ENCODE measurements at places on chromosomes 12 and 14.

- no peak for DNase-seq
Observed at GRCh38 chr14:50082784-50083466, 33.4 kb downstream of the VCPKMT start.

DNA sequence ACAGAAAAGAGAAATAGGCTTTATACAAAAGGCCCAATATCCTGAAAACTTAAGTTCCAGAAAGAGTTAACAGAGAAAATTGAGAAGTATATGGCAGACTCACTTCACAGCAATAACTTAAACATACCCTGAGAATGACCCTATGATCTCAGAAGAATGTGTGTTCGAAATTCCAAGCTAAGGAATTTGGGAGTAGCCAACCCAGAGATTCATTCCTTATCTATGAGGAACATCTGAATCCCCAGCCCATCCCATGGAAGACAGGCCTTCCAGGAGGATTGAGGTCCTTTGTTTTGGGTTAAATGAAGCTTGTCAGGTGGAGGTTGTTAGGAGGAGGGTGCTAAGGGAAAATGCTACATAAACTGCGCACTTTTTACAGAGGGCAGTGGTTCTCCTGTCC is 7.5 kb upstream of the SAV1 start:
- DNase-seq = no peak

DNA sequence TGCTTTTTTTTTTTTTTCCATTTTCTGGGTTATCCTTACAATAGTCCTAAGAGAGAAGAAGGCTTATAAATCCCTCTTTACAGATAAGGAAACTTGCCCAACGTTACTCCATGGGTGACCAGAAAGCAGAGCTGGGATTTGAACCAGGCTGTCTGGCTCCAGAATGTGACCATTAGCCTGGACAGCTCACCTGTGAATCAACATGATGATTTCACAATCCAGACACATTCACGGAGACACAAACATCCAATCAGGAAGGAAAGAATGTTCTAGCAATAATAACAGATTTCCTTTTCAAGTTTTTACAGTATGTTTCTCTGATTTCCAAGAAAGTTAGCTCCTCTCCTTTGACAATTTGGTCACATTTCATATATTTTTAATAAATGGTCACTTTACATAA is 118.3 kb downstream of the GALC start:
- no peak for DNase-seq

GRCh38 chr14:22427771-22428231 is 161.2 kb downstream of the DAD1 start:
- no peak for DNase-seq

DNA sequence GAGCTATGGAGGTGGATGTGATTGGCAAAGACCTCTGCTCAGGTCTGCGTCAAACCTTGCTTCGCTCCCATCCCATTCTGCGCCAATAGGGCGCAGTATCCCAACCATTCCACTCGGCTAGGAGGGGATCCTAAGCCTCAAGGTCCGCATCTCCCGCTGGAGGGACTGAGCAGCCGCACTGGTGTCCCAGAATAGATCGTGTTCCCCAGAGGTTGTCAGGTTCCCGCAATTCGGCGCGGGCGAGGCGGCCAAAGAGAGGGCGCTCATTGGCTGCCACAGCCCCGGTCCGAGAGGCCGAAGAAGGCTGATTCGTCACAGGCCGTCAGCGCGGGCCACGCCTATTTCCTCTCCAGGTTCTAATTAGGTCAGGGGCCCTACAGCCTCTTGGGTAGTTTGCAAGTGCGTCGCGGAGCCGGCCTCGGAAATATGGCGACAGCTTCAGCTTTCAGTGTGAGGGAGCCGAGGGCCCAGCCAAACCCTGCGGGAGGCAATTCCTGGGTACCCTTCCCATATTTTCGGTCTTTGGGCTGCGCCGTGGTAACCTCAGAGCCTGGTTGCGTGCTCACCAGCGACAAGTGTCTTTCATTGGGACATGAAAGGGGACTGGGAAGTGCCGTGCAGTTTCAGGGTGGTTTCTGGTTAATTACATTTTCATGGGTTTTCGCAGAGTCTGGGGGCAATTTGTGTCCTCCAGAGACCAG is 5.0 kb downstream of the OR10AD1 start:
- peak; percentile 96 for DNase-seq

DNA sequence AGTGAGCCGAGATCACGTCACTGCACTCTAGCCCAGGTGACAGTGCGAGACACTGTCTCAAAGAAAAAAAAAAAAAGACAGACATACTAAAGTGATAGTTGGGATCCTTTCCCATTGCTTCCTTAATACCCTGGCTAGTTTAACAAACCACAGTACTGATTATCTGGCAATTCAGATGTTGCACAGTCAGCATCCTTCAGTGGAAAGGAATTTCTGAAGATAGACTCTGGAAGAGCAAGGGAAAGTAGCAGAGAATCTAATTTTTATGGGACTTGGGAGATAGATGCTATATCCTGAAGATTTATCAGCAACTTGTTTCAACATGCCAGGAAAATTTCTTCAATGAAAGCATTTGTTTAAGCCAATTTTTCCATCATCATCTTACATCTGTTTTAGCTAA is 6.5 kb upstream of the PPFIBP1 start:
- DNase-seq = no peak

GRCh38 chr14:99516156-99516870 is 35.1 kb downstream of the CCNK start:
- DNase-seq = peak; percentile 45

GRCh38 chr12:4154672-4155225 is 118.8 kb upstream of the CCND2 start:
- DNase-seq = no peak

DNA sequence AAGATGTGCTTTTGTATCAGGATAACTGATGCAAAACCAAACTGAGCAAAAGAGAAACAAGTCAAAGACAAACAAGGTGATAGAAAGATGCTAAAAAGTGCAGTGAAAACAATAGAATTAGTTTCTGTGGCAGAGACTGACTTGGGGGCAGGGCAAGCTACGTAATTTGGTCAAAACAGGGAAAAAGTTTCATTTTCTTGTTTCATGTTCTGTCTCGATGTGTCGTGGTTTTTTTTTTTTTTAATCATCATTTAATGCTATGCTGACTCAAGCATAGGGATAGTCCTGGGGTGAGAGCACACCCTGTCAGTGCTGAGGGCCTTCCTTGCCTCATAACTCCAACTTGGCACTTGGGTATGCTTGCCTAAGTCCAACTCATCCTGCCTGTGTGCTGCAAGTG is 144.1 kb upstream of the PTPRQ start:
- DNase-seq = no peak

- no peak for DNase-seq
Observed at GRCh38 chr14:71554323-71554722, 377.9 kb upstream of the RGS6 start.

- no peak for DNase-seq
Observed at GRCh38 chr14:80653956-80654355, 287.6 kb downstream of the CEP128 start.

DNA sequence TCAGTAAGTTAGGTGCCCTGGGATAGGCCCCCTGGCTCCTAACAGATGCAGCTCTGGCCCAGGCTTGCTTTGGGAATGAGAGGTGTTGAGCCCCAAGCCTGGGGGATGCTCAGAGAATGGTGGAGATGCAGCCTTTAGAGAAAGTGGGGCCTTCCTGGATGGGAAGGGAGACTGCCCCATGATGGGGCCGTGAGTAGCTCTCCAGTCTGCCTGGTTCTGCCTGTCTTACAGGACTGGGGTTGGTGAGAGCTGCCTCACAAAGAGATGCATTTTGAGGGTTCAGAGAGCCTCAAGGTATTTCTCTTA is 523 bp upstream of the VRTN start:
- no peak for DNase-seq

- DNase-seq = no peak
Observed at GRCh38 chr14:74022346-74022745, 3.2 kb downstream of the BBOF1 start.

GRCh38 chr14:40697231-40697630 is 909.4 kb upstream of the LRFN5 start:
- no peak for DNase-seq

DNA sequence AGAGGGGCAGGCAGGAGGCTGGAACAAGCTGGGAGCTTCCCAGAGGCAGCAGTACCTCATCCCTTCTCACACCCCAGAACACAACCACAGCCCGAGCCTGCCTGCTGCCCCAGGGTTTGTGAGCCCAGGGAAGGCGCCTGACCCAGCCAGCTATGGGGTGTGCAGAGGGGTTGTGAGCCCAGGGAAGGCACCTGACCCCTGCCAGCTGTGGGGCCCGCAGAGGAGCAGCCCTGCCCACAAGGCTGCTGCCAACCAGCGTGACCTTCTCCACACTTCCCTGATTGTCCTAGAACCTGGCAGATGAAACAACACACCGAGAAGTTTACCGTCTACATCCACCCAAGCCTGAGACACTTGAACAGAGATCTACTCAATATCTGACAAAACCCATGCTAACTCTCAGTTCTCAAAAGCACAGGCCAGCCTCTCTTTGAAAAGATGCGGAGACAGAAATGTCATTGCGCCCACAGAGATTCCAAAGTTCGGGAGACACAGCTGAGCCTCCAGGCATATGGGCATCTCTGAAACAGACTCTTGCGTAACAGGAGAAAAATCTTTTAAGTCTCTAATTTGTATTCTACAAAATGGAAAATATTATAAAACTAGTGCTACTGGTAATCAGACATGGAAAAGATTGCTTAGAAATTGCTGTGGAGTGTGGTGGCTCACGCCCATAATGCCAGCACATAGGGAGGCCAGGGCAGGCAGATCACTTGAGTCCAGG is 47.3 kb downstream of the SFSWAP start:
- DNase-seq = no peak

DNA sequence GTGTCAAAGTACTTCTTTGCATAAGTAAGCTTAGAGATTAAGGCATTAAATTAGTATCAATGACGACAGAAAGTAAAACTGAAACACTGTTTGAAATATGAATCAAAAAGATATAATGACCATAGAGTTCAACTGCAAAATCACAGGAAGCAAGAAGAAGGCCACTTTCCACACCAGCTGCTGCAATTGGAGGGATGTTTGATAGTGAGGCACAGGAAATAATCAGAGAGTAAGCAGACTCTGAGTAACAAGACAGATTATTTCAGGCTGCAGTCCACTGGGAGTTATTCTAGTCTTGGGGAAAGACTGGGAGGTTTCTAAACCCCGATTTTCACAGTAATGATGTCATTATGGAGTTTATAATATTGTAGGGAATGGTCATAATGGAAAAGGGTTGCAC is 12.9 kb downstream of the MDGA2 start:
- DNase-seq = no peak

- peak; percentile 7 for DNase-seq
Observed at GRCh38 chr14:101499513-101499912, 61.8 kb upstream of the DIO3 start.

DNA sequence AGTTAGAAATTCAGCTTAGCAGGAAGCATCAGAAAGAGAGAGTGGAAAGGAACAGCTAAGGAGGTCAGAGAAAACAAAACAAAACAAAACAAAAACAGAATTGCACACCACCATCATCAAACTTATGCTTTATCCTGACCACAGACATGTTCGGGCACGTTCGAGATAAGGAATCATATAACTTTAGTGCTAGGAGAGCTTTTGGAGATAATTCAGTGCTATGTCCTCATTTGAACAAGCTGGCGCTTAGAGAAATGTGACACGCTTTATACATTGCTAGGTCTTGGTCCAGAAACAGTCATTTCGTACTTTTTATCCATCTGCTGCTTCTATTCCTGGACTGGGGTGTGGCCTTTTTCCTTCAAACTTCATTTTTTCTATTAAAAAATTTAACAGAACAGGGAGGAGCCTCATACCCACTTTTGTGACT is 213.1 kb downstream of the PTPRO start:
- DNase-seq = no peak

DNA sequence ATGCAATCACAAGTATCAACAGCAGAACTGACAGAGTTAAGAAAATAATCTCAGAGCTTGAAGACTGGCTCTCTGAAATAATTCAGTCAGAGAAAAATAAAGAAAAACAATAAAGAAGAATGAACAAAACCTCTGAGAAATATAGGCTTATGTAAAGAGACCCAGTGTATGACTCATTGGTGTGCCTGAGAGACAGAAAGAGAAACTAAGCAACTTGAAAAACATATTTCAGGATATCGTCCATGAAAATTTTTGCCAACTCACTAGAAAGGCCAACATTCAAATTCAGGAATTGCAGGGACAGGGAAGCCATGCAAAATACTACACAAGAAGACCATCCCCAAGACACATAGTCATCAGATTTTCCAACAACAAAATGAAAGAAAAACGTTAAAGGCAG is 56.2 kb downstream of the APOBEC1 start:
- DNase-seq = no peak

DNA sequence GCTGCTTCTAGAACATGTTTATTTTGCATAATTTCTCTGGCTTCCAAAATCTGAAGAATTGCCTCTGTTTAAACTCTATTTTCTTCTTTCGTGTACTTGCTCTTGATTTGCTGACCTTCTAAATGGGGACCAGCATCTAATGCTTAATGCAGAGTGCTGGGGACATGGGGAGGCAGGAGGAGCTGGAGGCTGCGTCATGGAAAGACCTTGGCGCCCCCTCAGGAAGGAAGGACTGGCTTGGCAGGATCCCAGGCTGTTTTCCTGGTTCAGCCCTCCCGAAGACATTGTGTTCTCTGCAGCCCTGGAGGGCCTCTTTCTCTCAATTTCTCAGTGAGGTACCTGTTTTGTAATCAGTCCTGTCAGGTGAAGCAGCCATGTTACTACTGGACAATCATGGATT is 5.5 kb downstream of the PRKCH start:
- DNase-seq = peak; percentile 76

DNA sequence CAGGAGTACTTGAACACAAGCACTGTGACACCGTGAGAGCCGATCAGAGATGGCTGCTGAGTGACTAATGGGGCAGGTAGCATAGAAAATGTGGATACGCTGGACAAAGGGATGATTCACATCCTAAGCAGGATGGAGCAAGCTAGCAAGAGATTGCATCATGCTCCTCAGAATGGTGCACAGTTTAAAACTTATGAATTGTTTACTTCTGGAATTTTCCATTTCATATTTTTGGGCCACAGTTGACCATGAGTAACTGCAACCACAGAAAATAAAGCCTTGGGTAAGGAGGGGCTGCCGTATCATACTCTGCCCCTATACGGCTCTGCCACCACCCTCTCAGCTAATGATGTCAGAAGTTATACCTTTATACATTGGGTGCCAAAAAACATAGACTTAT is 23.3 kb upstream of the MARK3 start:
- no peak for DNase-seq

DNA sequence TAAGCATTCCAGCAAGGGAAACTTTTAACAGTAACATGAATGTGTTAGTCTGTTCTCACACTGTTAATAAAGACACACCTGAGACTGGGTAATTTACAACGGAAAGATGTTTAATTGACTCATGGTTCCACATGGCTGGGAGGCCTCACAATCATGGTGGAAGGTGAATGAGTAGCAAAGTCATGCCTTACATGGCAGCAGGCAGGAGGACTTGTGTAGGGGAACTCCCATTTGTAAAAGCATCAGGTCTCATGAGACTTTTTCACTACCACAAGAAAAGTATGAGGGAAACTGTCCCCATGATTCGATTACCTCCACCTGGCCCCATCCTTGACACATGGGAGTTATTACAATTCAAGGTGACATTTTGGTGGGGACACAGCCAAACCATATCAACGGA is 168.3 kb downstream of the PAH start:
- DNase-seq = no peak
